ENCODE measurements at places on chromosomes 7 and 10.

DNA sequence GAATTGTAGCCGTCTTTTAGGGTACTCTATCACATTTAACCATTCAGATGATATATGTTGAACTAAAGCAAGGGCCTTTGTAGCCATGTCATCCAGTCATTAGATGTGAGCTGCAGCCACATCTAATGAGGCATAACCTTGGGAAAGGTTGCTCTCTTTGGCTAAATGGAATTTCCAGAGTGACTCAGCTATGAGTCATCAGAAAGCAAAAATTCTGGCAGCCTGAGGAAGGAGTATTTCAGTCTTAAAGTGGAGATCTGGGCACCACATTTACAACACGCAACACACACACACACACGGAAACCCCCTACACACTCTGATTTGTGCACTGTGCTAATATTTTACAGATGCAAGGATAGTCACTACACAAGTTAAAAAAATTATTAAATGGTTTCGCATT is 176.9 kb upstream of the ZWINT start:
- no peak for DNase-seq

DNA sequence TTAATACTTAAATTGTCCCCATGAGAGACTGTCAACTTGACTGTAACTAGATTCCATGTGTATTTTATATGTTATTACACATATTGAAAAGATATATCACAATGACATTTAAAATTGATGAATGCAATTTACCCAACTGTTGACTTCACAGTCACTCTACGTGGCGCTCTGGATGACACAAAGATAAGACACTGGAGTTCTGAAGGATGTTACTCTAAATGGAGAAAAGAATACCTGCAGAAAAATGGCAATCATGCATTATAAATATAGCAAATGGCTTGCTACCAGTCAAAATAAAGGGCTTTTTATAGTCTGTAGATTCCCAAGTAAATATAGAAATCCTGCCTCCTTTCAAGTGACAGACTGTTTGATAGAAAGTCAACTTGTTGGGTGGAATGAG is 143.6 kb upstream of the KLF6 start:
- DNase-seq, result no peak

GRCh38 chr7:108091461-108091831 is 38.7 kb downstream of the LAMB4 start:
- no peak for DNase-seq

- DNase-seq, result no peak
Measured at GRCh38 chr7:142385491-142386340, 127.9 kb upstream of the PRSS58 start.

GRCh38 chr10:97644936-97645335 is 4.5 kb downstream of the PI4K2A start:
- DNase-seq, result no peak

DNA sequence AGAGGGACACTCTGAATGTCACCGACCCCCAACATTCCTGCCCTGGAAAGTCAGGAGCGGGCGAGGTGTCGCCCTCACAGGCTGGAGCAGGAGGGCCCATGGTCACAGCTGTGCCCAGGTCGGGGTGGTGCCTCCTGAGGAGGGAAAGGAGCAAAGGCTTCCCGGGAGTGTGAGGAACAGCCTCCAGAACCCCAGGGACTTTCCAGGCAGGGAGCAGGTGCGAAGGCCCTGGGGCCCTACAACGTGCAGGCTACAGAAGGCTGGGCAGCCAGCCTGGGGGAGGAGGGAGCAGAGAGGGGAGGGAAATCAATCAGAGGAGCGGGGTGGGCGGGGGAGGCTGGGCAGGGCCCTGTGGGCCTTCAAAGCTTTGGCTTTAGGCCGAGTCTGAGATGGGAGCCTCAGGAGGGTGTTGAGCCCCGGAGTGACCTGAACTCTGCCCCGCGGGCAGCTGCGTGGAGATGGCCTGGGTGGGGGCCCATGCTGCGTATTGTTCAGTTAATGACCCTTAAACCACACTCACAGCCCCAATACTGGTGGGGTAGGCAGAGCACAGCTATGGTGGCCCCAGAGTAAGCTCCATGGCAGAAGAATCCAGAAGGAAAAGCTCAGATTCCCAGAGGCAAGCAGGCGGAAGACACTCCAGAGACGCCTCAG is 44.2 kb upstream of the PPP2R2D start:
- no peak for DNase-seq

DNA sequence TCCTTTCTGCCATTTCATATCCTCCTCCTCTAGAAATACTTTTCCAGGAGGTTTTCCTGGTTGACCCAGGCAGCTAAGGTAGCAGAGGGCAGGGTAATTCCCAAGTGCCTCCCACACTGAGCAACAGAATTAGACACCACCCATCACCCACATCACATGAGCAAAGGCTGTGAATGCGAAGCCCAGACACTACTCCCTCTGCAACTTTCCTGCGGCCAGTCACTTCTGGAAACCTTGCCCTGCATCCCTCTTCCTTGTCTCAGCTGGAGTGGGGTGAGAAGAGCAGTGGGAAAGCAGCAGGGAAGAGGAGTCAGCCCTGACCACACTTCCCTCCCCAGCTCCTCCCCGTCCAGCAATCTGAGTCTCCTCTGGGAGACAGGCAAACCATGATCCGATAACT is 15.2 kb downstream of the TMEM176B start:
- no peak for DNase-seq

- no peak for DNase-seq
Measured at GRCh38 chr10:9076066-9076465, 1021.6 kb downstream of the GATA3 start.

- no peak for DNase-seq
Measured at GRCh38 chr7:50092579-50093491, at the start of gene ZPBP. TSS of gene ZPBP (minus strand) at chr7:50093246. CDS start at chr7:50093194, 52 bp downstream.

- no peak for DNase-seq
Measured at GRCh38 chr10:34290412-34291081, 524.5 kb downstream of the PARD3 start.

- DNase-seq, result no peak
Measured at GRCh38 chr10:79143879-79144278, 75.1 kb downstream of the ZMIZ1 start.

DNA sequence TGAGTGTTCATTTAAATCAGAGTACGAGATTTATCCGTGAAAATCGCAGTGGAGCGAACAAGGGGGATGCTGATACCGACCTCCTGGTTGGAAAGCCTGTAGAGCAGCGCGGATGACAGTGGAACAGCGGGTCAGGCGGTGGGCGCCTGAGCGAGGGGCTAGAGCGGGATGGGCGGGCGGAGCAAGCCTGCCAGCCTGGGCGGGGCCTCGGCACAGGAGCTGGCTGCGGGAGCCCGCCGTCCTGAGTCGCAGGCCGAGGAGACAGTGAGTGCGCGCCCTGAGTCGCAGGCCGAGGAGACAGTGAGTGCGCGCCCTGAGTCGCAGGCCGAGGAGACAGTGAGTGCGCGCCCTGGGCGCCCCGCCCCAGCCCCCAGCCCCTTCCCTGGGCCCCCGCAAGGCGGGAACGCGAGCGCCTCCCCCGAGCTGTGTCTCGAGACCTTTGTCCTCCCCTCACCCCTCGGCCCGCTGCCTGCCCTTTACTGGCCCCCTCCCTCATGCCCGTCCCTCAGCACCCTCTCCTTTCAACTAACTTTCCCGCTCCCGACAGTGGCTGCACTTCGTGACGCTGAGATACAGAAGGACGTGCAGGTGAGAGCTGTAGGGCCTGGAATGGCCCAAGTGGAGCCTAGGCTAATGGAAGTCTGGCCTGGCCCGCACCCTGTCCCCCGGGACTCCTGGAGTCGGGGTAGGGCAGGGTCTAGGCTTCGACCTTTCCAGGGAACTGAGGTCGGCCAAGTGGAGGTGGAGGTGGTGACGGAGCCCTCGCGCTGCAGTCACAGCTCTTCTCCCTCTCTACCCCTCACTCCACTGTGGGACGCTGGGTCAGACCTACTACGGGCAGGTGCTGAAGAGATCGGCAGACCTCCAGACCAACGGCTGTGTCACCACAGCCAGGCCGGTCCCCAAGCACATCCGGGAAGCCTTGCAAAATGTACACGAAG is at the start of gene AS3MT:
AS3MT (plus strand) TSS at position 213 of the 941 bp plus-strand sequence; CDS start at position 336, 123 bp downstream.
- DNase-seq, result no peak

GRCh38 chr7:112067632-112068540 is 138.3 kb downstream of the DOCK4 start:
- DNase-seq, result no peak

- DNase-seq, result no peak
Measured at GRCh38 chr10:22263106-22263505, 45.3 kb upstream of the EBLN1 start.

DNA sequence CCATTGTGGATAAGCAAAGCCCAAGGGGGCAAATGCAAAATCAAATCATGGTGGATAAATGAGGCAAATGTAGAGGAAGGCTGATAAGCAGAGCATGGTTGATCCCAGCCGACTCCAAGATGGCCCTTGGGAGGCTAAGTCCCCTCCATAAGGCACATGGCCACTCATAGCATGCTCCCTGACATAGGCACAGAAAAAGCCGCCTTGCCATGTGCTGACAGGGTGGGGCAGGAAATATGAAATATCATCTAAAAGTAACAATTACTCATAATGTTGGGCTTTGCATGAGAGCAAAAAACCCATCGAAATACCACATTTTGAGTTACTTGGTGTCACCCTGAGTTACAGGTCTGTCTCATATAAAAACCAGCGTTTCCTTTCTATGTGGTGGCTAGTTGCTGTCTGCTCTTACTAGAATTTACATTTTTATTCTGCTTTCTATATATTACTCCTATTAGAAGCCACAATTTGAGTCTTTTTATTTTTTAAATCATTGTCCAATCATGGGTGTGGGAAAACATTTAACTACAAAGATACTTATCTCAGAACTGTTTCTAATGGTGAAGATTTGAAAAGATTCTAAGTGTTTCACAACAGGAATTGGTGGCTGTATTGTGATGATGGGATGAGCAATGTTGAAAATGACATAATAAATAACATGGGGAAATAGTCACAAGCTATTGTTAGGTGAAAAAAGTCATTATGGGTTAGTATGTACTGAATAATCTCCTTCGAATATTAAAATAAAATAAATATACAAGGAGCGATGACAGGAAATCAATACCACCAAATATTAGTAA is 102.7 kb downstream of the CUBN start:
- peak; percentile 38 for DNase-seq

- DNase-seq, result no peak
Measured at GRCh38 chr10:47166405-47166777, 133.6 kb upstream of the GDF10 start.

- no peak for DNase-seq
Measured at GRCh38 chr10:76303682-76304316, 872.4 kb downstream of the LRMDA start.

GRCh38 chr10:43880160-43880559 is 231.5 kb upstream of the ZNF32 start:
- no peak for DNase-seq

DNA sequence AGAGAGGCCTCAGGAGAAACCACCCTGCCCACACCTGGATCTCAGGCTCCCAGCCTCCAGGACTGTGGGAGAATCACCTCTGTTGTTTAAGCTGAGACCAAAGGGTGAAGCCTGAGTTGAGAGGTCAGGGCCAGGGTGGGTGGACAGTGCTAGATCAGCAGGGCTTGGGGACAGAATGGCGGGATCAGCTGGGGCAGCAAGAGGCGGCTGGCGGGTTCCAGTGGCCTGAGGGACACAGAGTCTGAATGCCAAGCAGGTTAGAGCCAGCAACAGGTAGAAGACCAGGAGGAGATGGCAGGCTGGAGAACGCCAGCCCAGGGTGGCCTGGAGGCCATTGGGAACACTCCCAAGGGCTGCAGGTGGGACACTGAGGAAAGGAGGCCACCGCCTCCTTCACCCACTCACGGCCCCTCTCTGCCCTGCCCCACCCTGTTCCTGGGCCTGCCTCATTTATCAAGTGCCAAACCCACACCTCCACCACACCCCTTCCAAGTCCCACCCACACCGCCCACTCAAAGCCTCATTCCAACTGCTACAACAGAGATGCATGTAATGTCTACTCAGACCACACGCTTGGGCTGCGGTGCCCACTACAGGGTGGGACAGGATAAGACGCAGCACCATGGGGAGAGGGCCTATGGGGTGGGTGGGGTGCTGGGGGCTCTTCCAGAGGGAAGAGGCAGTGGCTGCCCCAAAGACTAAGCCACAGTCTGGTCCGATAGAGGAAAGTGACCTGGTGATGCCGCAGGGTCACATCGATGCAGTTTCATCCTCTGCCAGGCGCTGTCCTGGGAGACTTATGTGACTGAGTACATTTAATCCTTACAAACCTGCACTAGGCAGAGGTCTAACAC is 173.9 kb downstream of the TNS3 start:
- no peak for DNase-seq

DNA sequence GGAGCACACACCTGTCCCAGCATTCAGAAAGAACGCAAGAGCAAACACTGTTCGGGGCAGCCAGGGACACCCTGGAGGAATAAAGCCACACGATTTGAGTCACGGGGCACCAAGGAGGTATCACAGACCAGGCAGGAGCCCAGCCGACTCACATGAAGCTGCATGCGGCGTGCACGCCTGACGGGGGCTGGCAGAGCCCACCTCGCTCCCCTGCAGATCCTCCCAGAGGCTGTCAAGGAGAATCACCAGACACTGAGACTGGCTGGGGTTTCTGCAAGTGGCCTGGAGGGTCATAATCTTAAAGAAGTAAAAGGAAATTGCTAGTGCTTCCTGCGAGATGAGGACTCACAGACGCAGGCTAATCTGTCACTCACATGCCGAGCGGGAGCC is 61.6 kb downstream of the TCERG1L start:
- no peak for DNase-seq

- DNase-seq, result no peak
Measured at GRCh38 chr7:84176716-84177115, 17.9 kb downstream of the SEMA3A start.

- no peak for DNase-seq
Measured at GRCh38 chr7:87148332-87148955, 3.8 kb upstream of the DMTF1 start.

DNA sequence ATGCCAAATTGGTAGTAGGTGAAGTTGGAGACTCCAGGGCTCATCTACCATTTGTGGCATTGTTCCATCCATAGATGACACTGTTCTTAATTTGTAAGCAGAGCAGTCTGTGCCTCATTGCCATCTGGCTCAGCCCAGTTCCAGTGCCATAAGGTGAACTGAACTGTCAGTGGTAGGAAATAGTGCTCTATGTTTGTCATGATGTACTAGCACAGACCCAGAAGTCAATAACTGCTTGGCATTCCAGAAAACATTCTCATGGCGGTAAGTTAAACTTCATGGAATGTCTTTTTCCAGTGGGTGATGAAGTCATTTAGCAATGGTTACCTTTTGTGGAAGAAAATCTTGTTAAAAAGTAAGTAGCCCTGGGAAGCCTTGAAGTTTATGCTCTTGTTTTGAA is 302.7 kb downstream of the SUGCT start:
- no peak for DNase-seq

GRCh38 chr7:105765846-105766245 is 110.6 kb downstream of the ATXN7L1 start:
- DNase-seq, result no peak

GRCh38 chr10:32940321-32941301 is 17.4 kb downstream of the ITGB1 start:
- no peak for DNase-seq

- no peak for DNase-seq
Measured at GRCh38 chr7:87151729-87152111, 533 bp upstream of the DMTF1 start.

DNA sequence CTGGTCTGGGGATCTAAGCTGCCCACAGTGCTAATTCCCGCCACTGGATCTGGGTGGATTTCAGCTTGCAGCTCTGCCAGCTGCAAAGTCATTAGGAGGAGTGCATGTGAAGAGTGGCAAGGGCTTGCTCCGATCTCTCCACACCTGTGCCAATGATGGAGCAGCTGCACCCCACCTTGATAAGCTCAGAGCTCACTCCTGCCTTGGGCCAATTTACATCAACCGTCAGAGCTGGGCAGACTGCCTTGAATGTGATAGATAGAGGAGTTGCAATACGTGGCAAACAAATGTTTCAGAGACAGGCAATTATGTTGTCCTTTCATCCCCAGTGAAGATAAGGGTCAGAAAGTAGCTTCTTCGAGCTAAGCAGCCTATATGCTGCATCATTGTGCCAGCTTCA is 379.9 kb downstream of the SH2D4B start:
- no peak for DNase-seq
